Activated T-helper 17 cell treated with anti-CD3 and anti-CD28 coated beads, Interleukin-2, amount 50 U/mL, for 72 hours (primary cell): ENCODE measurements at places on chromosomes 13 and 19. TPM values are rescaled to one million over a fixed set of nuclear protein-coding genes. Genes with fewer than 3 reads are reported as not detected.

GRCh38 chr13:25300861-25301346 is 521 bp upstream of the NUP58 start:
- peak; percentile 31 for ATAC-seq

DNA sequence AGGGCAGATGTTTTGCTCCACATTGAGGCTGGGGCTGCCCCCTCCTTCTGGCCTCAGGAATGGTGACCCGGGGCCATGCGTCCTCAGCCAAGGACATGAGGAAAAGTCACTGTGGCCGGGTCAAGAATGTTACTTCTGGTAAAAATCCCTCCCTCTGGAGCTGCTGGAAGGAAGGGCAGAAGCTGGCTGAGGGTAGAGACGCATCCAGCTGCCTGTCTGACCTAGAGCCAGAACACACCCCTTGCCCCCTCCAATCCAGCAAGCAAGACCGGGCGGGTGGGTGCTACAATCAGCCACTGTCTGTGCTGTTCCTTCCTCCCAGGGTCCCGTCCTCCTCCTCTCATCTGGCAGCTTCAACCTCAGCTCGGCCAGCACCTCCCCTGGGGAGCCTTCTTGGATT is 59.0 kb downstream of the PTPRS start:
- ATAC-seq: no peak

DNA sequence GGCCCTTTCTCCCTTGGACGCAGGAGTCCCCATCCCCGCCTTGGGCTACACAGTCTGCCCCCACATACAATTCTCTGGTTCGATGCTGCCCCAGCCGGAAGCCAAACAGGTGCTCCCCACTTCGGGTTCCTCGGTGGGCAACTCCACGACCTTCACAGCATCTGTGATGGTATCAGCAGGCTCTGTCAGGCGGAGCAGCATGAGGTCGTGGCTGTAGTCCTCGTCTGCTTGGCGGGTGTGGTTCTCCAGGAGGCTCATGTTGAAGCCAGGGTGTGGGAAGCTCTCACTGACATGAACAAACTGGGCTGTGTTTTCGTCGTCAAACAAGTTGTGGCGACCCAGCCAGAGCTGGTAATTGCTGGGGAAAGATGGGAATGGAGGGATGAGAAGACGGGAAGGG is 3.5 kb downstream of the KLK1 start:
- ATAC-seq: no peak

DNA sequence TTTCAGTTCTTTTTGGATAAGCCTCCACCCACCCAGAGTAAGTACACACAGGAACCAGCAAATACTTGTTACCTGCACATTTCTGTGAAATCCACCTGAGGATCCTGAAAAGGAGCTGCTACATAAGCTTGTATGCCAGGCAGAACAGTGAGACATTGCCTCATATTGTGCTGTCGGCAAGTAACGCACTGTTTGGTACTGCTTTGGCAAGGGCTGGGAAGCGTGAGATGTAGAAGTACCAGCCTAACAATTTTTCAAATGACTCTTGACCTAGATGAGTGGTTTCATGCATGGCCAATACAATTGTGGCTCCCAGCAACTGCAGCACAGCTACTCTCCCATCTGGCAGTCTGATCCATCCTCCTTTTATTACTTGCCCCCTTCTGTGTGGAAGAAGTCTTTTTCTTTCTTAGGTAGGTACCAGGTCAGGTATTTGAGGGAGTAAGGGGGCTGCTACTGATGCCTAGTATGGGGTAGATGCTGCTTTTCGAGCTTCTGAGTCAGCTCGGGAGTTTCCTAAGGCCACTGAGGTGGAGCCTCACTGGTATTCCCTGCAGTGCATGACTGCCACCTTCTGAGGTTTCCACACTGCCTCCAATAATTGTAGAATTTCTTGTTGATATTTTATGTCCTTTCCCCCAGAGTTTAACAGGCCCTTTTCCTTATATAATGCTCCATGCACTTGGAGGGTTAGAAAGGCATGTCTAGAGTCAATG is 52.2 kb downstream of the ZNF737 start:
- ATAC-seq: no peak

GRCh38 chr13:91644806-91645205 is 246.4 kb downstream of the GPC5 start:
- no peak for ATAC-seq

DNA sequence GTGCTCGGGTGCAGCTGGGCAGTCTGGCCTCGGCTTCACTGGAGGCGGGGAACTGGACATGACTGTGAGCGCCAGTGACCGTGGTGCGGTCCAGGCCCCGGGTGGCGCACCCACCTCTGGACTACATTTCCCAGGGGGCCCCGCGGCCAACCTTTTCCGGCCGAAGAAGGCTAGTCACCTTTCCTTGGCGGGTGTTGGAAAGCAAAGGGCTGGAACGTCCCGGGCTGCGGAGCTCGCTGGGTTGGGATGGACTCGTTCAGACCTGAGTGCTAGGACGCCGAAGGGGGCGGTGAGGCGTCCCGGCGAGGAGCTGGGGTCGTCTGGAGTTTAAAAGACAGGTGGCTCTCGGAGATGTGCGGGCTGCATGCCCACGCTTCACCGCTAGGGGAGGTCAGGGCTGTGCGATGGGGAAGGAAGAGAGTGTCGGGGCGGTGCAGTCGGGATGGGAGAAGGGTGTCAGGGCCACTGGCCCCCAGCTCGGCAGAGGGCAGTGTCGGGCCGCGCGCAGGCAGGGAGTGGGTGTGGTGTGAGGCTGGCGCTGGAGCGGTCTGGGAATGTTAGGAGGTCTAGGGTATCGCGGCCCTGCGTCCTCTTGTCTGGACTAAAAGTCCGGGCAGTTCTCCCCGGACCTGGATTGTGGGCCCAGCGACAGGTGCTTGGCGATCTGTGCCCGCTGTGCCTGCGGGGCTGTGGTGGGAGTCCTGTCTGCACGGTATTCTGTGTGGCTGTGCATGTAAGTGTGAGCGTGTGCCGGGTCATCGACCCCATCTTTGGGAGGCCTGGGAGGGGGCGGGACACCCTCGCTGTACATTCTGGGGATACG is 57.1 kb downstream of the ZNF568 start:
- peak; percentile 98 for ATAC-seq

GRCh38 chr19:5103812-5104410 is 135.0 kb downstream of the KDM4B start:
- ATAC-seq: no peak

- no peak for ATAC-seq
These were observed 85.4 kb upstream of the GPR183 start for GRCh38 chr13:99392470-99393135.

GRCh38 chr13:111245576-111246384 is 74.7 kb upstream of the TEX29 start:
- ATAC-seq: peak; percentile 18

DNA sequence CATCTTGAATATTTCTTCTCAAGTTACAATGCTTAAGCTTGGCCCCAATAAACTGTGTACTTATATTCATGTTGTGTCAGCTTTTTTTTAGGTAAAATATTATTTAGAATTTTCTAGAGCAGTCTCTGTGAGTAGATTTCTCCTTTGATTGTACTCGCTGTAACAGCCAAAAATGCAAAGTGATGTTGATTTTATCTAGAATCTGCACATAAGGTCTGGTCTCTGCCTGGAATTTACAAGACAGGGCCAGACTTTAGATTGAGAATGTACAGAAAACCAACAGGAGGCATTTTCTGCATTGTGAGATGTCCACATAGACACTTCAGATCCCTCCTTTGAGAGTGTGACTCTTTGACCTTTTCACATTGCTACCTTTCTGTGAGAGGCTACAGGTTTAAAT is 43.1 kb upstream of the ZNF681 start:
- peak; percentile 16 for ATAC-seq

DNA sequence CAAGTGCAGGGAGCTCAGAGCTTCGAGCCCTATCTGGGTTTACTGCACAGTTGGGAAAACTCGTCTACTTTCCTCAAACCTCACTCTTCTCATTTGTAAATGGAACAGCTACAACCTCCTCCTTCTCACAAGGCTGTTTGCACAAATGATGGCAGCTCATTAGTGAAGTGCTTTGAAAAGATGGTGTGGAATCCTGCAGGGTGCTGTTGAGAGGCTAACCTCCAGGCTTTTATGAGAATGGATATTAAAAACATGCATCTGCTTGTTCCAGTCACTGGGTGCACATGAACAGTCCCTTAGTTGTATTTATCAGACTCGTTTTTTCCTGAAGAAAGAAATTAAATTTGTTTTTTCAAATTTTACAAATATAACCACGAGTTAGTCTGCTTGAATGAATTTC is 36.6 kb downstream of the PCDH8 start:
- no peak for ATAC-seq

- peak; percentile 62 for ATAC-seq
These were observed 255.1 kb upstream of the SOX21 start for GRCh38 chr13:94967183-94968039.

GRCh38 chr13:63110466-63110865 is 1694.8 kb upstream of the PCDH20 start:
- ATAC-seq: no peak

DNA sequence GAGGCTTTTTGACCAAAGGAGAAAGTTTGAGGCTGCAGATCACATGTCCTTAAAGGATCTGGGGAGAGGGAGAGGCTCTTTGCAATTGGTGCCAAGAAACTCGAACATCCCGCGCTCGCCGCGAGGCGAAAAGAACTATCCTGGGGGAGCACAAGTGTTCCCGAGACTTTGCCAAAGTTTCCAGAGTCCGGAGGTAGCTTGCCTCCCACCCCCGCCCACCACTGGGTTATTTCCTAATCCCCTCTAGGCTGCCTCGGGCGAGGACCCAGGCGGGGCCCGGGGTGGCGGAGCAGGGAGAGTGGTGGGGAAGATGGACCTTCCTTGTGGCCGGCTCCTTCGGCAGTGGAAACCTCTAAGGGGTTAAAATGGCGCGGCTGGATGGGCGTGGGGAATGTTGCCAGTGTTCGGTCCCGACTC is 114.5 kb downstream of the KCNRG start:
- ATAC-seq: no peak

- no peak for ATAC-seq
These were observed 18.6 kb downstream of the NKPD1 start for GRCh38 chr19:45142016-45142725.

GRCh38 chr19:3591876-3592613 is 6.8 kb downstream of the GIPC3 start:
- no peak for ATAC-seq

DNA sequence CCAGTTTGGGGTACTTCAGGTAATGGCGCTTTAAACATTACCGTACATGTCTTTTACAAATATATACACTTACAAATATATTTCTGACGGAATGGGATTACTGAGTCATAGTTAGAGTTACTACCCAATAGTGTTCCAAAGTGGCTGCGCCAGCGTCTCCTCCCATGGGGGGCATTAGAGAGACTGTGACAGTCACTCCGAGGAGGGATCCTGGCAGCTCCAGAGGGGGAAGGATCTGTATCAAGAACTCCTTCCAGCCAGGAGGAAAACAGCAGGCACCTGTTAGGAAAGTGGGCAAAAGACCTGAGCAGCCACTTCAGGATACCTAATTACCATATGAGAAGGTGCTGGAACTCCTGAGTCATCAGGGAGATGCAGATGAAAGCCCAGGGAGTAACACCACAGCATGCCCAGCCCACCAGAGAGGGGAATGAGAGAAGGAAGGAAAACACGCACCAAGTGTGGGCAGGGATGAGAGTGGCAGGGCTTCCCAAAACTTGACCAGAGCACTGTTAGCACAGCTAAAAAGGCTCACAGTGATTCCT is 52.9 kb downstream of the SLC7A9 start:
- no peak for ATAC-seq

DNA sequence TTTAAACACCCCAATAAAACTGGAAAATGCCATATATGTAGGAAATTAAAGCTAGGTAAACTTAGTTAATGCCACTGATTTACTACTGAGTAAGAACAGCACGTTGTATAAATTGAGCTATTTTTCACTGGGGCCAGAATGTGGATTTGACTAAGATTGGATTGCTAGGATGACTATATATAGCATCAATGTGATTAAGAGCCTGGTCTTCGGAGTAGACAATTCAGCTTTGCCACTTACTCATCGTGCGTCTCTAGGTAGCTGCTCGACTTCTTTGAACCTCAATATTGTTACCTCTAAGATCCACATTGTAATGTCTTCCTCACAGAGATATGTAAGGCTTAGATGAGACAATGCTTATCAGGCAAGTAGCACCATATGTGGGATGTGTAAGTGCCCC is 462.5 kb downstream of the KLF12 start:
- no peak for ATAC-seq

DNA sequence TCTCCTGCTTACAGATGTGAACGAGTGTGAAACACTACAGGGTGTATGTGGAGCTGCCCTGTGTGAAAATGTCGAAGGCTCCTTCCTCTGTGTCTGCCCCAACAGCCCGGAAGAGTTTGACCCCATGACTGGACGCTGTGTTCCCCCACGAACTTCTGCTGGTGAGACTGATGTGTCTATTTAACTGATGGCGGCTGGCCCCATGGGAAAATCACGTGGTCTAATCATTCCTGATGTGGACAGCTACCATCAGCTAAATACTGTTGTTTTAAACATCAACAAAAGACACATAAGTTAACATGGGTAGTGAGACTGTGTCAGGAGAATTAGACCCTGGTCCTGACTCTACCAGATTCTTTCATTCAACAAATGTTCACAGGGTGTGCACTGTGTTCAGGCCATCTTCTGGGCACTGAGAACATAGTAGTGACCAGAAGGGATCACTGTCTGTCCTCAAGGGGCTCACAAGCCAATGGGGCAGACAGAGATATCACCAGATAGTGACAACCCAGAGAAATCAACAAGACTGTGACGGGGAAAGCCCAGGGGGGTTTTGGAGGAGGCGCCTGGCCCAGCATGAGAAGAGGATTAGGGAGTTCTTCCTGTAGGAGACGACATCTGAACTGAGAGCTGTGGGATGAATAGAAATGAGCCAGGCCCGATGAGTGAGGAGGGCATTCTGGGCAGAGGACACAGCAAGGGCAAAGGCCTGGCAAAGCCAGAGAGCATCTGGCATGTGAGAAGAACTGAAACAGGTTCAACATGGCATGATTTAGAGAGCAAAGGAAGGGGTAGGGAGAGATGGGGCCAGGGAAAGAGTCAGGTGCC is 18.4 kb downstream of the LTBP4 start:
- ATAC-seq: no peak

- no peak for ATAC-seq
These were observed 911.3 kb upstream of the GPC6 start for GRCh38 chr13:92315265-92315664.

GRCh38 chr13:95536632-95537241 is 15.8 kb upstream of the CLDN10 start:
- ATAC-seq: no peak

The TYROBP gene
- total RNA-seq: not detected

The TDRD3 gene
- total RNA-seq: 17.3 TPM

The OR7A5 gene
- not detected for total RNA-seq

The CPB2 gene
- total RNA-seq: not detected

The ERFL gene
- 2.1 TPM for total RNA-seq

The FSD1 gene
- 8.3 TPM for total RNA-seq

The ZNF578 gene
- total RNA-seq: 0.85 TPM

The MCEMP1 gene
- not detected for total RNA-seq

The CEACAM16 gene
- not detected for total RNA-seq

The EXOC3L2 gene
- not detected for total RNA-seq

The ZNF582 gene
- total RNA-seq: 1.1 TPM

The CBY2 gene
- total RNA-seq: not detected
